ENCODE measurements at places on chromosomes 11 and 22.

- peak; percentile 35 for DNase-seq
These were observed 33.0 kb upstream of the RIC3 start for GRCh38 chr11:8201644-8202365.

GRCh38 chr11:109490953-109491635 lies 69.1 kb downstream of the C11orf87 start:
- no peak for DNase-seq

- no peak for DNase-seq
These were observed 24.8 kb upstream of the CD82 start for GRCh38 chr11:44540667-44541066.

GRCh38 chr11:126024123-126024522 lies 38.5 kb downstream of the CDON start:
- no peak for DNase-seq

- peak; percentile 43 for DNase-seq
These were observed 179.7 kb downstream of the IGLL1 start for GRCh38 chr22:23400286-23400981.

Data from Peyer's patch (tissue), 4 donors.